ENCODE measurements at places on chromosomes 3 and 15.

DNA sequence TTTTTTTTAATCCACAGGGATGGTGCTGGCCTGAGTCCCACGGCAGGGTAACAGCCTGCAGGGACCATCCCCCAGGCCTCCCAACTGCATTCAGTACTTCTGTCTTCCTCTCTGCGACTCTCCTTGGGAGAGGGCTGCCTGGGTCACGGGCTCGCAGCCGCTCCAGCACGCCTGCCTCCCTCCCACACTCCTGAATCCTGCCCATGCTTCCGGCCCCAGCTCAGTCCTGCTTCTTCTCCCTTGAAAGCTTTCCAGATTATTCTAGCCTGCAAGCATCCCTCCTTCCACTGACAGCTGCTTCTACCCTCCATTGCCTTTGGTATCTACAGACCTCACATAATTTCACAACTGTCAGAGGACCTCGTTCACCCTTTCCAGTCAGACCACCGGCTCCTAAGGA, 32.4 kb downstream of the MEGF11 start:
- no peak for DNase-seq

DNA sequence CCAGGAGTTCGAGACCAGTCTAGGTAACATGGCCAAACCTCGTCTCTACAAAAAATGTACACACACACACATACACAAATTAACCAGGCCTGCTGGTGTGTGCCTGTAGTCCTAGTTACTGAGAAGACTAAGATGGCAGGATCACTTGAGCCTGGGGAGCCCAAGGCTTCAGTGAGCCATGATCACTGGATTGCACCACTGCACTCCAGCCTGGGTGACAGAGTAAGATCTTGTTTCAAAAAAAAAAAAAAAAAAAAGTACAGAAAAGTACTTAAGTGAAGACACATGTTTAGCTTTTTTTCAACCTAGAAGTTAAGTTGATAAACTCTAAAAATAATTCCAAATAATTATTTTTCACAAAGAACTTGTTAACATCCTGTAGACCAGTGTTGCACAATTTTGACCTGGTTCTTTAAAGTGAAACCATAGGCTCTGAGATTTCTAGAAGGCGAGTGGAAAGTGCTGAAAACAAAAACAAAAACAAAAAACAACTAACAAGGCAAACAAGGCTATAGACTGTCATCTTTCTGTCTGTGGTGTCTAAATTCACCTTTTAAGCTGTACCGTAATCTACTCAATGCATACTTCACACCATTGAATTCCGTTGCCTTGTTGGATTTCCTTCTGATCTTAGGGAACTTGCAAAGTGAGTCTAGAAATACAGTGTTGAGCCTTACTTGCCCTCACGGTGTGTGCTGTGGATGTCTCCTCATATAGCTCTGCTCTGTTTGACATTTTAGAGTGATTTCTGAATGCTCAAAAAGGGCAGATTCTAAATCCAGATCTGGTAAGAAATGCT, 63.5 kb downstream of the CHST2 start:
- no peak for DNase-seq

- no peak for DNase-seq
Measured at GRCh38 chr3:15535732-15536131, 14.2 kb upstream of the COLQ start.

DNA sequence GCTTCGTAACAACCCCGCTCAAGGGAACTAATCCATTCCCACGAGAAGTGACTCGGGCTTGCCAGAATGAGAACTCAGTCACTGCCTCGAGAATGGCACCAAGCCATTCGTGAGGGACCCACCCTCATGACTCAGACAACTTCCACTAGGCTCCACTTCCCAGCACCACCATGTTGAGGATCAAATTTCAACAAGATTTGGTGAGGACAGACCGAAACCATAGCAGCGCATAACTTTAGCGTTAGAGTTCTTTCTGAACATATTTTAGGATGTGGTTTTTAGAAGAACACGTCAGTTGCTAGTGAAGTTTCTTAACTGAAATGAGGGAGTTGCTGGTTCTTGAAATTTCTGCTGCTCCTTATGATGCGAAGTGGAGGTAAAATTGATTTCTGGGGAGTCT, 13.5 kb downstream of the PTPRG start:
- DNase-seq = no peak

DNA sequence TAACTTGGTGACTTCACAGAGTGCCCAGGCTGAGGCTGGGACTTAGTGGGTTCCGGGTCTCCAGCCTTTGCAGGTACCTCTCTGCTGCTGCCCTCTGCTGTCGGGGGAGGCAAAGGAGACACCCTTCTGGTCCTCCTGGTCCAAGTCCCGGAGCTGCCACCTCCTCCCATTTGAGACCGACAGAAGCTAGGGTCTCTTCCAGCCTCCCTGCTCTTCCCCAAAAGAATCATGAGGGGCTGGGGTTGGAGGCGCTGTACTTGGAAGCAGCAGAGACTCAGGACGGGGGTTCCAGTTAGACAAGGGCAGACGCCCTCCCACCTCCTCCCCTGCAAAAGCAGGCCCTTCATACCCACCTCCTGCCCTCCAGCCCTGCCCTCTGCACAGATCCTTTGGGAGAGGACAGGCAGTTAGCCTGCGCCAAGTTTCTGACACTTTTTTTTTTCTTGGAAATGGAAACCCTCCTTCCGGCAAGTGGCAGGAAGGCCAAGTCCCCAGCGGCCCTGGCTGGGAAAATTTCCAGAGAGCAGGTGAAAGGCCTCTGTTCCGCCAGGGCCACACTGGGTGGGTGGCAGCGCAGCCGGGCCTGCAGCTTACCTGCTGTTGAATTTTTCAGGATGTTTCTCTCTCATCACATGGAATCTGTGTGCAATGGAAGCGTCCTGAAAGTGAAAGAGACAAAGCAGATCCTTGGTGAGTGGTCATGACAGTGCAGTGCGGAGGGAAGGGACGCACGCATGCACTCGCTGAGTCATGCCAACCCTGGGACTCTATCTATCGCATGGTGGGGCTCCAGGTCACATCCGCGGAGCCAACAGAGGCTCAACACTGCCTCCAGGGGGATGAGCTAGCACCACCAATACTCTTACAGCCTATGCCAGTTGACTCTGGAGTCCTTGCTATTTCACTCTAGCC, 119.9 kb downstream of the DGKG start:
- no peak for DNase-seq

GRCh38 chr3:46395210-46395661, 11.6 kb downstream of the CCR5AS start:
- DNase-seq = no peak
